ENCODE measurements at places on chromosomes 2 and 18. TPM values are rescaled to one million over a fixed set of nuclear protein-coding genes. Genes with fewer than 3 reads are reported as not detected.
A peak's percentile ranks its signal among the peaks of the same experiment; 100 is the strongest.

The ANKRD30BL gene
- total RNA-seq: 0.14 TPM

DNA sequence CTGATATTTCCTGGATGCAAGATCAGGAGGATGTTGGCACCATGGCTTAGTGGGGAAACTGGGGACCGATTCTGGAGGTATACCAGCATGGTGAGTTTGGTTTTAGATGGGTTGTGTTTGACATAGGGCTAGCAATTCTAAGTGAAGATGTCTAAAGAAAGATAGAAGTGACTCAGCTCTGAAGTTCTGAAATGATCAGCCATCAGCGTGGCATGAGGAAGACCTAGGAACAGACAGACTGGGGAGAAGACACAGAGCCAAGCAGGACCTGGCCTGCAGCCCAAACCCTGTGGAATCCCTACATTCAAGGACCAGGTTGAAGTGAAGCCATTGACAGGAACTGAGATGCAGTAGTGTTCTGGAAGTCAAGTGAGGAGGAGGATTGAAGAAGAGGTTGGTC is 39.8 kb downstream of the HRH4 start:
- no peak for DNase-seq

DNA sequence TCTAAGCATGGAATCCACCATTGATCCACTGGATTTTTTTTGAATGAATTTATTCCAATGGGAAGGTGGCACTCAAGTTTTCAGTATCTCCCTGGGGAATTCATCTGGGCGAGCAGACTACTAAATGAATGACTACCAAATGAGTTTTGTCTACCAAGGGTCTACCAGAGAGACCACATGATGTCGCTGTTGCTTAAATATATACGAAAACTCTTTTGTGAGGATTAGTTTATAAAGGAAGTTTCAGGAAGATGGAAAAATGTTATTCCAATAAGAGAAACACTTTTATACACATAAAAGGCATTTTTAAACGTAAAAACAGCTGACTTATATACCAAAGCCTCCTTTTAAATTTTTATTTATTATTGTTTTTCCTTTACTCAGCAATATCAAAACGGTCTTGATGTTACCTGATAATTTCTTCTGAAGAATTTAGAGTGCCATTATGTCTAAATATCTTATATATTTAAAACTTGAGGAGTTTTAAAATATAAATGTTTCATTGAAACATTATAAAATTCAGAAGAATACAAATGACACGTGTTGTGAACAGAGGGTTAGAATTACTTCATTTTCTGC is 139.7 kb downstream of the HRH4 start:
- no peak for DNase-seq

The PLEKHH2 gene
- total RNA-seq: 22.8 TPM

The ALLC gene
- total RNA-seq: not detected

DNA sequence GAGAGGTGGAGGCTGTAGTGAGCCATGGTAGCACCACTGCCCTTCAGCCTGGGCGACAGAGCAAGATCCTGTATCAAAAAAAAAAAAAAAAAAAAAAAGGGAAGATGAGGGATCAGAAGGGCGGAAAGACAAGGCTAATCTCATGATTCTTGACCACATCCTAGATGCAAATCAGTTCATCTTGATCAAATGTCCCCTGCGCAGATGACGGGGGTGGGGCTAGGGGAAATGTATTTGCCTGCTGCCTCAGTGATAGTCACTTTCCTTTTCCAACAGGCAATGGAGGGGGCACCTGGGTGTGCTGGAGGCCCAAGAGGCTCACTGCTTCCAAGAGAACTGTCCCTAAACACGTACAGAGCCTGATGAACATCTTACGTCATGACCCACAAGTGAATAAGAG is 3.7 kb upstream of the EMILIN2 start:
- no peak for DNase-seq

- DNase-seq: no peak
These were observed 57.1 kb upstream of the CYTIP start for GRCh38 chr2:157501026-157501425.

The GALNT3 gene
- 1.6 TPM for total RNA-seq

DNA sequence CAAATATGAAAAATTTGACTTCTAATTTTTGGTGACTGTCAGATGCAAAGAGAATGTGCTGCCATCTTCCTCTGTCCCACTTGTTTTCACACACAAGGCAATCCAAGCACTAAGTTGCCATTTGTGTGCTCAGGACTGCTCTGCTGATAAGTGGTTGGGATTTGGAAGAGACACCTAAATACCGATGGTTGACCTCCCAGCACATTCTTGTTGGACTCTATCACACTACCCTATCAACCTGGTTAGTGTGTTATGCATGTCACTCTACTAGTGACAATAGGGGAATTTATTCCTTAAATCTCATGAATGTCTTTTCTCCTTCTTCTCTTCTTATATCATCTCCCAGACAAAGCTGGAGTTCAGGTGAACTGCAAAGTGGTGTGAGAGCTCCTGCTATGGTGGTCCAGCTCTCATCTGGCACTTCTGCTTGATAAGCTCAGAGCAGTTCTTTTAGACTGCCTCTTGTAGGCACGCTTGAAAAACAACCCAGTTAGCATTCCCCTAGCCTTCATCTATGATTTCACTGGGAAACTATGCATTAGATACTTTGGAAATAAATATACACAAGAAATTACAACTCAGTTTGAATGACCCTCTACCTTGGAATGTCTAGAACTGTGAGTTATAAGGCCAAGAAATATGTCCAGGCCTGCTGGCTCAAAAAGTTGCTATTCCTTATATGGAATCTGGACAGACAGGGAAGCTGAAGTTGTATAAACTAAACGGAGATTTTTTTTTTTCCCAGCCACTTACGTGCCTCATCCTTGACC is 404.8 kb downstream of the MEIS1 start:
- DNase-seq: no peak

The GRP gene
- not detected for total RNA-seq

GRCh38 chr18:54961016-54961423 is 1.8 kb upstream of the CCDC68 start:
- DNase-seq: no peak

- DNase-seq: no peak
These were observed 23.9 kb upstream of the CAVIN2 start for GRCh38 chr2:191870744-191871143.

DNA sequence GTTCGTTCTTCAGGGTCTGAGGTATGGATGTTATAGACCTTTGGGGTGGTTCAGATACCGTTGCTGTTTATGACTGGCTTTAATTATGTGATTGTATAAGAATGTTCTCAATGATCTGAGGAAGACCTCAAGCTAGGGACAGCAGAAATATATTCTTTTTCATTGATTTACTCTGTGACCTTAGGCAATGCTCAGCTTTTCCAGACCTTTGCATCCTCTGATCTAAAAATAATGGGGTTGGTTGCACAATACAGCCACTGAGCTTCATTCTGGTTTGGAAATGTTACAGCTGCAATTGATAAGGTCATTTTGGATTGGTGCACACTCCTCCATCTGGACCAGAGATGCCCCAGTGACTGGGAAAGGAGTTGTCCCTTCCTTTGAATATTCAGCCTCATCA is 17.2 kb upstream of the CABYR start:
- DNase-seq: no peak

DNA sequence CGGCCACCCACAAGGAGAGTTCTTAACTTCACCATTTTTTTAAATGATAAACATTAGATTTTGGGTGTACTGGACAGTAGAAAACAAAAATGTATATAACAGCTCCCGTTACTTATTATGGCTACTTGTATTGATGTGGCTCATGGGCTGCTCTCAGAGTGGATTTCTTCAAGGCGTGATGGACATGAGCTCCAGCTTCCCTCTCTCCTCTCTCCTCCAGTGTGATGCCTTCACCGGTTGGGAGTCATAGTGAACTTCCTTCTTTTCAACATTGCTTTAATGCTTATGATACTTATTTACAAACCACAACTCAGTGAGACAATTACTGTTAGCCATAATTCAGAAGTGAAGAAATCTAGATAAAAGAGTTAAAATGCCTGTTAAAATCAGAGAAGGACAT is 515.2 kb downstream of the RNF144A start:
- DNase-seq: no peak

DNA sequence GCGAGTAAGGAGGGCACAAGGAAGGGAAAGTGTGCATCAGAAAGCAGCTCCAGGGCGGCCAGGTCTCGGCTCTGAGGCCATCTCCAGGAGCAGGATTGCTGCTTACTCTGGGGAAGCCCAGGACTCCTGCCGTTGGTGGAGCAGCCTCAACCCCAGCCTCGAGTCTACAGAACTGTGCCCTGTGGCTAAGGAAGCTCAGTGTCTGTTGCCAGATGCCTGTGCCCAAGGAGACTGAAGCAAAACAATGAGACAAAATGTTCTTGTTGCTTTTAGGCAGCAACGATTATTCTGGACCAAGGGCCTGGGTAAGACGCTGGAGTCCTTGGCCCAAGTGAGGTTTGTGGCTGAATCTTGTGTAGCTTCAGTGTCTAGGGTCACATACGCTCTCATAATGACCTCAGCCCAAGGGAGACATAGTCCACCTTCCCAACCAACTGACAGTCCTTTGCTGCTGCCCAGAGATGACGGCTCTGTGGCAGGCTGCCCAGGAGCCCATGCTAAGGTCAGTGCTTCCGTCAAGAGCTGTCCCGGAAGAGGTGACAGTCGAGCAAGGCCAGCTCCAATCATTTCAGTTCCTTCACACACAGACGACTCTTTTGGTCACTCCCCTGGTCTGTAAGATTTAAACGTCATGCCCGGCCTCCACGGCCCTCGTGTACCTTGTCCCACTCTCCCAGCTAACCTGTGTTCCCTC is 223.8 kb downstream of the TTC32 start:
- no peak for DNase-seq

DNA sequence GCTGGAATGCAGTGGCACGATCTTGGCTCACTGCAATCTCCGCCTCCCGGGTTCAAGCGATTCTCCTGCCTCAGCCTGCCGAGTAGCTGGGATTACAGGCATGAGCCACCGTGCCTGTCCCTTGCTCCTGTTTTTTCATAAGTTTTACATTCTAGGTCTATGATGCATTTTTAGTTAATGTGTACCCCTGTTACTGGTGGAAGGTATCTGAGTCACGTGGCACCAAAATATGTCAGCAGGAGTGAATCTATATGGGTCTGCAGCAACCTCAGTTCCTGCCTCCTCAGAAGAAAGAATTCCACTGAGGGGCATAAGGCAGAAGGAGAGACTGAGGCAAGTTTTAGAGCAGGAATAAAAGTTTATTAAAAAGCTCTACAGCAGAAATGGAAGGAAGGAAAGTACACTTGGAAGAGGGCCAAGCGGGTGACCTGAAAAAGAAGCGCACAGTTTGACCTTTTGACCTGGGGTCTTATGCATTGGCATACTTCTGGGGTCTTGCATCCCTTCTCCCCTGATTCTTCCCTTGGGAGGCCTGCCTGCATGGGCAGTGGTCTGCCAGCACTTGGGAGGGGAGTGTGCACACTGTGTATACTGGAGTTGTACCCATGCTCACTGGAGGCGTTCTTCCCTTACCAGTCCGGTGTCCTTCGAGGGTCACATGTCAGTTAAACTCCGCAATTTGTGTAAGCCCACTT is 1.1 kb upstream of the MFSD2B start:
- DNase-seq: no peak

DNA sequence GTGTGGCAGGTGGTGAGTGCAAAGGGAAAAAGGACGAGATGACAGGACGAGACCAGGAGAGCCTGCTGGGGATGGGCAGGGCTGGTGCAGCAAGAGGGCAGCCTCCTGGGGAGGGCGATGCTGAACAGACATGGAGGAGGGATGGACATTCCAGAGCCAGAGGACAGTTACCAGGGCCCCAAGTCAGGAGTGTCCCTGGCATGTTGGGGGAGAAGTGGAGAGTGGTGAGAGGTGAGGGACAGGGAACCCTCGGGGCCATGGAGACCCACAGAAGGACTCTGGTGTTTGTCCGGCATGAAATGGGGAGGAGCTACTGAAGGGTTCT is 19.0 kb downstream of the MTERF4 start:
- DNase-seq: peak; percentile 67

The CYP27A1 gene
- total RNA-seq: 9.0 TPM

GRCh38 chr2:100776445-100776844 is 43.5 kb upstream of the NPAS2 start:
- no peak for DNase-seq

The IGFBP5 gene
- total RNA-seq: 1,458 TPM

The CXCR1 gene
- 1.1 TPM for total RNA-seq

DNA sequence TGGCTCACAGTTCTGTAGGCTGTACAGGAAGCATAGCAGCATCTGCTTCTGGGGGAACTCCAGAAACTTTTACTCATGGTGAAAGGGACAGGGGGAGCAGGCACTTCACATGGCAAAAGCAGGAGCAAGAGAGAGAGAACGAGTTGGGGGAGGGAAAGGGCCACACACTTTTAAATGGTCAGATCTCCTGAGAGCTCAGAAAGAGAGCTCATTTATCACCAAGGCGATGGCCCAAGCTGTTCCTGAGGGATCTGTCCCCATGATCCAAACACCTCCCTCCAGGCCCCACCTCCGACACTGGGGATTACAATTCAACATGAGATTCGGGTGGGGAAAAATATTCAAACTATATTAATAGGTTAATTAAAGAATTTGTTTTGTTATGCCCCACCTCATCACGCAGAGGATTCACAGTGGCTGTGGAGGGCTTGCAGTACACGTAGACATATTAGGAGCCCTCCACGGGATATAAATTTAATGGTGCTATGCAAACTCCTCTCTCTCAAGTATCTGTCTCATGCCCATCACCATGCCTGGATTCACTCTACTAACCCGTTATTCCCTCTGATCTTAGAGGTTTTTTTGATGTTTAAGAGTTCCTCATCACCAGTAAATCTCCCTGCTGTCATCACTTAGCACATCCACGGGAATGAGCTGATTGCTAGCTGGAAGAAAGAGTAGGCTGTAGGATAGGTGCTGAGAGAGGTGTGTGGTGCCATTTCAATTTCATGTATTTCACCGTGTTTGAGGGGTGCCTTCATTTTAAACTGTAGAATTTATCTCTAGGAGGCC is 84.5 kb upstream of the ARHGAP28 start:
- no peak for DNase-seq

GRCh38 chr2:233440314-233440713 is 86.0 kb downstream of the DGKD start:
- peak; percentile 67 for DNase-seq

- no peak for DNase-seq
These were observed 3.0 kb downstream of the CYB5A start for GRCh38 chr18:74288730-74289129.

The GULP1 gene
- 63.2 TPM for total RNA-seq

The PER2 gene
- 10.1 TPM for total RNA-seq

The TUBA3E gene
- not detected for total RNA-seq

The RAX gene
- total RNA-seq: not detected

The ICOS gene
- total RNA-seq: not detected

The EVX2 gene
- not detected for total RNA-seq

DNA sequence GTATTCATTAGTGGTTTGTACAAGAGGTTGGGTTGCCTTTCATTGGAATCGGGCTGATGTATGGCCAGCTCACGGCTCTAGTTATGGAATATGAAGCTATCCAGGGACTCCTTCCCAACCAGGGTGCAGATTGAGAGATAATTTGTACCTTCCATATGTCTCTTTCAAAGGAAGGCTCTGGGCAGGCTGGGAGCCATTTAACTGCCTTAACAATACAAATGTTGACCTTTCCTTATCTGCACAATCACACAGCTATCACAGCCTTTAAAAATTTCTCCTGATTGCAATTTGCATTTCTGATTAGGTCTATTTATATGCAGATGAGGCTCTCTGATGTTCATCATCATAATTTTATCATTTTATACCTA is 58.7 kb downstream of the MYO3B start:
- DNase-seq: no peak
